ENCODE measurements at places on chromosomes 11 and 22. TPM values are rescaled to one million over a fixed set of nuclear protein-coding genes. Genes with fewer than 3 reads are reported as not detected.

PHF21B gene
- 3.6 TPM for total RNA-seq

AQP11 gene
- 0.66 TPM for total RNA-seq

DNA sequence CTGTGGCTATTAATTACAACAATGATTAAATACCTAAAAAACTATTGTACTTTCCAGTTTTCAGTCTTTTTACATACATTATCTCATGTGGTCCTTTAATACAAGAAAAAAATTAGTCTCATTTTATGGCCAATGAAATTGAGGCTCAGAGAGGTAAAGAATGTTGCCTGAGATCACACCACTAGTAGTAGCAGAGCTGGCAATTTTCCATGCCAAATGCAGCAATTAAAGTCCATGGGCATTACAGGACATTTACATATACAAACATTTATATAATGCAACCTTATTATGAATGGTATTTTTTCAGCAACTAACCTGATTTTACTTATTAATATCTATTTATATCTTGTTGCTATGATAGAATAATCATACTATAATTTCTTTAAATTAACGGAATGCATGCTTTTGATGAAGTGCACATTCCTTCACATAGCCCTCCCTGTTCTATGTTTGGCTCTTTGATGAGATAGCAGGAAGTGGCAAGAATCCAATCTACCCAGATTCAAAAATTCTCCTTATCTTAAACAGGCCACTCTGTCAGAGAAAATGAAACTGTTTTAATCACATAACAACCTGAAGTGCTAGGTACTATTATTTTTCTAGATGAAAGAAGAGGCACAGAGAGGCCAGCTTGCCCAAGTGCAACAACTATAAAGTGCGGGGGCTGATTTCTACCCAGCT, 120.9 kb upstream of the LDLRAD3 start:
- no peak for DNase-seq

DNA sequence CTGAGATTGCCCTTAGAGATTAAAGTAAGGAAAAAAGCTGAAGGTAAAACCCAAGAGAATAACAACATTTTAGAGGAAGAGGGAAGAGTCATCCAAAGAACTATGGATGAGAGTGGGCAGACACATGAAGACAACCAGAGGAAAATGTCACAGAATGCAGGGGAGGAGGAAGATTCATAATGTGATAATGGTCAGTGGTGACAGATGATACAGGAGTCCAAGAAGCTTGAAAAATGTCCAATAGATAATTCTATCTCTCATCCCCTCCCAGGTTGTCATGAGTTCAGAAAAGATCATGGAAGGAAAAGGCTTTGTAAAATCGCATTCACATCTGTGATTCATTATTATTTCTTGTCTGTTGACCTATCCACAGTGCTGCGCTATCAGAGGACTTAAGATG, 282.3 kb upstream of the CCDC90B start:
- DNase-seq: no peak

- DNase-seq: no peak
Measured at GRCh38 chr11:8692417-8692816, 9.8 kb downstream of the RPL27A start.

DNA sequence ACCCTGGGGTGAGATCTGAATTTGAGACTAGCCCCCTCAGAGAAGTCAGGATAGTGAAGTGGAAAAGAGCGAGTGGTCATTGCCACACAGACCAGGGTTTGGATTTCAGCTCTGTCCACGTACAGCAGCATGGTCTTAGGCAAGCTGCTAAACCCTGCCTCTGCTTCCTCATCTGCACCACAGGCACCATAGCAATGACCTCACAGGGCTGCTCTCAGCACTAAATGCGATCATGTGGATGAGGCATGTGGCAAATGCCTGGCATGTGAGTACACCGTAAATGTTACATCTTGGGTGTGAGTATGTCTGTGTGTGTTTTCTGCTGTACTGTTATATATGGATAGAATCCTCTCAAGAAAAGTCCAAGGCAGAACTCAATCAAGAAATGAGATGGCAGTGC, 15.8 kb downstream of the NAV2 start:
- DNase-seq: no peak

DNA sequence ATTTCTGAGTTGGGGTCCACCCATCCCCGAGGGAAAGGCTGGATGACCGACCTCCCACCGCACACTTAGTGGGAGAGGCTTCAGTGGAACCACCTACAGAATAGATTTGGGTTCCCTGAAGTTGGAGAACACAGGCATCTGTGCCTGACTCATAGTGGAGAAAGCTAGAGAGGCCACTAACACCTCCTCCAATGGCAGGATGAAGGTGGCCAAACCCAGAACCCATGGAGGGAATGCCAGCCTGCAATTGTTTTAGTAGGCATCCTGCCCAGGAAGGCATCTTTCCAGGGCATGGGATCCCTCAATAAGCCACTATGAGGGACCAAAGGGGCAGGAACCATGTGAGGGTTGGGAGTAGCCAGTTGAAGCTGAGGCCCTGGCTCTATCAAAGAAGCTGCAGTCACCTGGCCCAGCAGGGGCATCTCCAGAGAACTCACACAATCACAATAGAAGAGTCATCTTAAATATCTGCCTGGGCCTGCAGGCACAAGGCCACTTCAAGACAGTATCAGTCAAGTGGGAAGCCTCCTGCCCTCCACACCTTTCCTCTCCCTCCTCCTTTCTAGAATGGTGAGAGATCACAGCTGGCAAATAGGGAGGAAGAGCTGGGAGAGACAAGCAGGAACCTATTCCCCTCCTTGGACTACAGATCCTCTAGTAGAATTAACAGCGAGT, 124.1 kb upstream of the CSNK2A3 start:
- no peak for DNase-seq

GRCh38 chr11:85827748-85828639, 17.1 kb upstream of the SYTL2 start:
- DNase-seq: no peak
